SHP77 treated with DMSO at 0.1 percent for 48 hours (cell line): ENCODE measurements at places on chromosomes 3 and 15.

DNA sequence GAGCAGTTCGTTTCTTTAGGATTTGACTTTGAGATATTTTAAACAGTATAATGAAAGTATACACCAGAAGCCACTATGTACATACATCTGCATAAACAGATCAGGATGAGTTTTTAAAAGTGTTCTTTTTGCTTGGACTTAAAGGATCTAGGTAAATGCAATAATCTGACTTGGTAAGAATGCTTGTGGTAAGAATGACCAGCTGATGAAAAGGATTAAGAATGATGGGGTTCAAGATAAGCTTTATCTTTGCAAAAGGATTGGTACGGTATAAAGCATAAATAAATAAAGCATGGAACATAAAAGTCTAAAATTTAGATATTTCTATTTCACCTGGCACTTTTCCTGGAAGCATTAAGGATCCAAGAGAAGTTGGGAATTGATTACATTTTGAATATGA is 9.8 kb upstream of the MME start:
- no peak for DNase-seq

- DNase-seq = no peak
Observed at GRCh38 chr3:119427669-119428068, 35.7 kb downstream of the TMEM39A start.

DNA sequence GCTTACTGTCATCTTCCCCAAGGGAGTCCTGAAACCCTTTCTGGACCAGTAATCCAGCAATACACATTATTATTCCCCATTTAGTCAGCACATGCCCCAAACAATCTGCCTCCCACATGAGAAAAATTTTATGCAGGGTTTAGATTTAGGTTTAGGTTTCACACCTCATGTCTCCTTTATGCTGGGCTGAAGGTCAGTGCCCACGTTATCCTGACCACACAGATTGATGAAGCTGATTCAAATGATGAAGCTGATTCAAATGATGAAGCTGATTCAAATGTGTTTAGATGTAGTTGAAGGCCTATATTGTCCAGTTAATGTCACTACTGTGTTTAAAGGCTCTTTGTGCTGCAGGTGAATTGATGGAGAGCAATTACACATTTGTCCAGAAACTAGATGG is 18.1 kb upstream of the ZBED2 start:
- DNase-seq = no peak

GRCh38 chr3:131762981-131763564 is 260.3 kb upstream of the MRPL3 start:
- no peak for DNase-seq

DNA sequence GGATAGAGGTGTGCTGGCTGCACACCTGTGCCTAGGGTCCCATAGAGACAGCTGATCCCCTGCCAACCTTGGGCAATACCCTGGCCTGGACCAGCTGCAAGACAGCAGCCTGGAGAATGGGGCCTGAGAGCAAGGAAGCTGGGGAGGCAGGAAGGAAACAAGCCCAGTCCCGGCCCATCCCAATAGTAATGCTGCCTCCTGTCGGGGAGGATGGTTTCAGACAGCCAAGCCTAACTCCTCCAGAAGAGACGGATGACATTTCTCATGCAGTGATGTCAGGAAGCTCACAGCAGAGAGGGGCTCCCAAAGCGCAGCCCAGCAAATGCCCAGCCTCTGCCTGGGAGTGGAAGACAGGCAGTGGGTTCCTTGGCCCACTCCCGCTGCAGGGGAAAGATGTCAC is 408.8 kb downstream of the OCA2 start:
- DNase-seq = no peak

- DNase-seq = no peak
Observed at GRCh38 chr15:56758770-56759449, 25.6 kb upstream of the ZNF280D start.

GRCh38 chr3:11850003-11850402 is 3.3 kb upstream of the TAMM41 start:
- no peak for DNase-seq

GRCh38 chr3:14478956-14479550 is 61.1 kb downstream of the GRIP2 start:
- DNase-seq = no peak

DNA sequence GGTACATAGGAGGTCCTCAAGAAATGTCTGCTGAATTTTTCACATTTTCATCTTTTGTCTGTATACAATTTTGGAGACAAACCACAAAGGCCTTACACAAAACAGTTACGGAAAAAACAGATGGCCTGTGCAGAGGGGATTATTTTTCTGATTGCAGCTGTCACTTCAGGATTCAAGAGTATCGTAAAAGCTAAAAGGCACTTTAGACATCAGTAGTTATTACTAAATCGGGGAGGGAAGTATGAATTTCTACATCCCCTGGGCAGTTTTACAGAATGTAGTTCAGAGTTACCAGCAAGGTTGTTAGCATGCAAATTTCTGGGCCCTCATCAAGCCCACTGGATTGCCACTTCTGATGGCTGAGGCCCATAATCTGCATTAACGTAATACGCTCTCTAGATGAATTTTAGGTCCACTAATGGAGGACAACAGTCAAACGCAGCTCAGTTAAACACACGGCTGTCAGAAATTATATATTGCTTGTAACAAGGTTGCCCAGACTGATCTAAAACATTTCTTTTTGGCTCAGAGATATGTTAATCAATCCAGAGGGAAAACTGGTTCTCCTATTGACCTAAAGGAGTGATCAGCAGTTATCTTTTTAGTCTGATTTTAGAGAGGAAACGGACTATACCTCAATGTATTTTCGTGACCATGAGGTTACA is 1.1 kb downstream of the RIOX2 start:
- DNase-seq = no peak

DNA sequence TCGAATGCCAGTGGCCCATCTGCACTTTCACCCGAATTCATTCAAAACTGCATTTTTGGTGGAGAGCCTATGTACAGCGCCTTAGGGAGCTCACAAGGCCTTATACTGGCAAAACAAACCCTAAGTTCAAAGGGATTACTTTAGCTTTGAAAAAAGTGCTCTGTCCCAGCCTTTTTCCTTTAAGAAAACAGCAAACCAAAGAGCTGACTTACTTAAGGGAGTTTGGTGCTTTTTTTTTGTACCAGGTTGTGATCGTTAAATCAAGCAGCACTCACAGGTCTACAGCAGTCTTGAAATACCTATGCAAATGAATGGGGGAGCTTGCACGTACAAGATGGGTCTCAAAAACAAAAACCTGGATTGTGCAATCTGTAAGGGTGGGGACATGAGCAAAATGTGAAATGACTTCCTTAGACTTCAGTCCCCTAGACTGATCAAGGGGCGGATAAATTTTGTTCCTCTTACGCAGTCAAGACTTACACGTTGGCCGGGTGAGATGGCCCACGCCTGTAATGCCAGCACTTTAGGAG is 11.6 kb upstream of the PIK3CB start:
- no peak for DNase-seq

DNA sequence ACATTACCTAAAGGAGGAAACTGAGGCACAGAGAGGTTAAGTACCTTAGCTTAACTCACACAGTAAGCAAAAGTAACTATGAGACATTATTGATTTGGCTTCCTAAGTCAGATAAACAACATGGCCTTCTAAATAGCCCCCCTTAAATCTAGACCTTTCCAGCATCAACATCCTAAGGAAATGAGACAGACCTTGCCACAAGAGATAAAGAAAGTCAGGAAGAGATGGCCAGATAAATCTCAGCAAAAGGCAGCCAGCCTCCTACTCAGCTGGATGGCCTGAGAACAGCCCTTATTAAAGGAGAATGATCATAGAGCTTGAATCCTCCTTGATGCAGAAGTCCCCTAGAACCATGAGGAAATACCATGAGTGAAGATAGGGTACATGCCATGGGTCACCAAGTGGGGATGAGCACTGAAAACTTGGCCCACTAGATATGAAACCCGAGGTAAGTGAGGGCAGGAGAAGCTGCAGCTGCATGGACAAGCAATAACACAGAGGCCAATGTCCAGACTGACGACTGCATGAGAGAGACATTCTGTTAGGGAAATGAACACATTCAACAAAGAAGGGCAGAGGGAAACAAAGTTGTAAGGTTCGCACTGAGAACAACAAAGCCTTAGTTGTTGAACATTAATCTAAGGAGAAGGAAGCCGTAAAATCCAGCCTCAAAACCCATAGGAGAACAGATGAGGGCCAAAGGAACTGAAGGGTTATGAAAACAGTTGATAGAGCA is 69.6 kb downstream of the ZIC4 start:
- DNase-seq = no peak

- no peak for DNase-seq
Observed at GRCh38 chr3:11250902-11251806, 21.0 kb upstream of the ATG7 start.

- DNase-seq = no peak
Observed at GRCh38 chr3:46565077-46565476, 1.0 kb downstream of the LRRC2 start.

GRCh38 chr3:55555873-55556618 is 68.9 kb upstream of the WNT5A start:
- no peak for DNase-seq

DNA sequence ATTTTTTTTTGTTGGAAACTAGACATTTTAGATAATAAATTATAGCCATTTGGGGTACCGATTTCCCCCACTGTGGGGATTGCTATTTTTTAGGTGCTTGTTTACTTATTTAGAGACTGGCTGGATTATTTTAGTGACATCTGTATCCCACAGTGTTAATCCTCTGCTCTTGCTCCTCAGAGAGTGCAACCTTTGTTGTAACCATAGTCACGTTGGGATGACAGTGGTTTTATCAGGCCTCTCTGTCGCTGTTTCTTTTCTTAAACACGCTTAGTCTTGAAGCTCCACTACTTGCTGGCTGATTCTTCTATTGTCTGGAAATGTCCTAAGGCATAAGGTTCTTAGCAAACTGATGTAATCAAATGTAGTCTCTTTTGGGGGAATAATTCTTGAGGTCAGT is 451.6 kb upstream of the SEMA6D start:
- no peak for DNase-seq

DNA sequence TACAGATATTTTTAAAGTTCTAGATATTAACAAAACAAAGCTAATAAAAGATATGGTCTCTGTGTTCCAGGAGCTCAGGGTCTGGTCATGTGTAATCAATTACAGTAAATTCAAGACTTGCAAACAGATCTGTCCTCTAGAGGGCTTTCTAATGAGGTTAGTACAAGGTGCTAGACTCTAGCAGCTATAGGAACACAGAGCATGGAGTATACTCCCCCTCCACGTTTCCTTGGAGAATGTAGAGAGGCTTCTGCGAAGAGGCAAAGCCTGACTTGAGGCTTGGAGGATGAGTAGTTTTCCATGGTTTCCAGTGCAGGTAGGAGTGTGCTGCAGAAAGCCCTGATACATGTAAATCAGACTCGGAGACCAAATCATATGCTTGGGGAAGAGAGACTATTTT is 32.7 kb upstream of the DLG1 start:
- DNase-seq = no peak

- DNase-seq = no peak
Observed at GRCh38 chr3:13770170-13771169, 109.4 kb downstream of the WNT7A start.

GRCh38 chr3:83513051-83513450 is 1445.7 kb upstream of the CADM2 start:
- DNase-seq = no peak

DNA sequence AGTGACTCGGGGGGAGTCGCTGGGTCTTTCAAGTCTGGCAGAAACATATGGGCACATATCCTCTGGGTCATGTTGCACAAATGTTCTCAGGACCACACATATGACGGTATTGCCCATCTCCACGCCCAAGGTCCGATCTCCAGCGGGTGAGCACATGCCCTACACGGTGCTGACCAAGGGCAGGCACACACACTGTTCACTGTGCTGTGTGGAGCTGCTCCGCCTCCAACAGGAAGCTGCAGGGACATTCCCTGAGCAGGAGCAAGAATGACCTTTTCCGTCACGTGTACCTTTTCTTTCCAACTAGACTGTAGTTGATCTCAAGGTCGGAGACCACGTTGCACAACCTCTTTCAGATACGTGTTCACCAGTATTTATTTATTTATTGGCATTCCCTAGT is 41.7 kb upstream of the B3GNT5 start:
- no peak for DNase-seq

DNA sequence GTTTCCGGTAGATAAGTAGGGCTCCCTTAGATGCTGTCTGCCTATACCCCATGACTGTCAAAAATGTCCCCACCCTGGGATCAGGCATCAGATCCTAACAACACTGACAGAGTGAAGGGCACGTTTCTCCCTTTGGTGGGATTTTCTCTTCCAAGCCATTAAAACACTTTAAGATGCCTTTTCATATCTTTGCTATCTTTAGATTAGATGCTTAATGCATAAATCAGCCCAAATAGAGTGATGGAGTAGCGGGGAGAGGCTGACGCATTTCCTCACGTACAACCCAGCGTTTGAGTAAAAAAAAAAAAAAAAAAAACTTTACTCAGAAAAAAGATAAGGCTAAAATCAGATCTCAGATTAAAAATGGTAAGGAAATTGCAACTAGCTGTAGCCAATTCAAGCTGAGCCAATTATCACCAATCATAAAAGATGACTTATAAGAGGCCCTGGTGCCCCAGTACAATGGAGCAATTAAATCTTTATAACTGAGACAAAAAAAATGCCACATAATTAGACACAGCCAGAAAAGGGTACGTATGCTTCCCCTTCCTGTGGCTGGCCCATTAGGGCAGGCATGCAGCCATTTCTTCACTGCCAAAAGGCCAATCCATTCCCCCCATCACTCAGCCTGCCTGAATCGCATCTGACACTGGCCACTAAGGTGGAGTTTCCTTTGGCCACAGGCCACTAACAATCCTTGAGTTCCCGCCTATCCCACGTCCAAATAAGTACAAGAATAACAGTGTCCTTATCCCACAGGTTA is 45.0 kb downstream of the RFTN1 start:
- no peak for DNase-seq

DNA sequence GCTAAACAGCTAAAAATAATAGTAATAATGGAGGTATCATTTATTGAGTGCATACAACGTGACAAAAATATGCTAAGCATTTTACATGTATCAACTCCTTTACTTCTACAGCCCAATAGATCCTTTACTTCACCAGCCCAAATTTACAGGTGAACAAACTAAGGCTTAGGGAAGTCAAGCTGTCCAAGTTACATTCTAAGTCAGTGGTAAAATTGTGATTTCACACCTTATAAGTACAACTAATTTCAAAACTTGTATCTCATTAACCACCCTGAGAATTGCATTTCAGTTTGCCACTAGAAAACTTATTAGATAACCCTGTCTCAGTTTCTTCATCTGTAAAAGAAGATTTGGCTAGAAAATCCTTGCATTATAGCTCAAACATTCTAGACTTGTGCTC is 10.7 kb downstream of the SLC33A1 start:
- no peak for DNase-seq

GRCh38 chr15:29970402-29970695 is 112.4 kb upstream of the GOLGA8J start:
- DNase-seq = no peak

- no peak for DNase-seq
Observed at GRCh38 chr3:32817558-32818228, at the start of gene TRIM71. Gene TRIM71, plus strand, starts transcription at chr3:32817997. Its CDS starts 84 bp downstream, at chr3:32818081.
